IMR-90 (cell line): ENCODE measurements at places on chromosomes 12 and 14. TPM values are rescaled to one million over a fixed set of nuclear protein-coding genes. Genes with fewer than 3 reads are reported as not detected.

DNA sequence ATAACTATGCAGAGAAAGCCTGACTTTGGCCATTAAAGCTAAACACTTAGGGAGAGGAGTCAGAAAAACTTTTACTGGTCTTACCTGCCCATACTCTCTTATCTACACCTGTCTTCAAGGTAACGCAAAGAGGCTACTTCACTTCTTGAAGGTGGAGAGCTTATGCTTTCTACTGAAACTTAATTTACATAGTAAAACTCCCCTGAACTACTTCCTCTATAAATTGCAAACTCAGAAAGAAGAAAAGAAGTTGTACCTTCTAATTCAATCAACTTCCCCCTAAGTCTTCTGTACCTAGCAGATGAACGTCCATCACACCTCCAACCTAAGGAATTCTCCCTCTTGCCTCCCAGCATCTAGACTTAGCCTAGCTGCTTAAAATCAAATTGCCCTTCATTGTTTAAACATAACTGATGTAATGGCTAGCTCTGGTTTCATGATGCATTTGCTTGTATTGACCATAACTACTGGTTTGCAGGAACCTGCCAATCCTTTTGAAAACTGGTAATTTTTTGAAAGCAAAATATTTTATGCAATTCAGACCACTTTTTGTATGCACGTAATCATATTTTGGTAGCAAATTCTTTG lies 87.7 kb downstream of the STON2 start:
- no peak for DNase-seq

- no peak for DNase-seq
Measured at GRCh38 chr12:63304887-63305316, 153.9 kb upstream of the AVPR1A start.

- DNase-seq = peak; percentile 69
Measured at GRCh38 chr12:7512553-7512952, 9.0 kb upstream of the CD163 start.

DNA sequence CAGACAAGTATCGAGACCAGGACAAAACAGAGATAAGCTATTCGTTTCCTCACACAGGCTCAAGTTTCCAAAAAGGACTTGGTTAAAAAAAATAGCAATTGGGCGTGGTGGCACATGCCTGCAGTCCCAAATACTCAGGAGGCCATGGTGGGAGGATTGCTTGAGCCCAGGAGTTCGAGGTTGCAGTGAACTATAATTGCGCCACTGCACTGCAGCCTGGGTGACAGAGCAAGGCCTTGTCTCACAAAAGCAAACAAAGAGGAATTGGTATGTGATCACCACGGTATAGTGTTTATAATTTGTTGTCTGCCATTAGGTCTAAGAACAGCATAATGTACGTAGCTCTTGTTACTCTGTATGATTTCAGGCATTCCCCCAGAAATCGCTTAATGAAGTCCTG lies 175.3 kb downstream of the DERA start:
- no peak for DNase-seq

- DNase-seq = no peak
Measured at GRCh38 chr12:57759360-57759980, 4.6 kb downstream of the MARCHF9 start.

- DNase-seq = no peak
Measured at GRCh38 chr12:90239732-90240260, 531.2 kb upstream of the ATP2B1 start.

The NEMP1 gene
- polyA plus RNA-seq = 7.2 and 8.9 TPM in 2 replicates

The KCNMB4 gene
- 1.1 TPM in 2 replicates for polyA plus RNA-seq

The CELA1 gene
- not detected in 2 replicates for polyA plus RNA-seq
